ENCODE measurements at places on chromosomes 7 and 10. TPM values are rescaled to one million over a fixed set of nuclear protein-coding genes. Genes with fewer than 3 reads are reported as not detected.

The C7orf57 gene
- polyA plus RNA-seq: not detected

The TLX1 gene
- 0.02 TPM for polyA plus RNA-seq

The GPR141 gene
- 0.83 TPM for polyA plus RNA-seq

The ANKRD1 gene
- polyA plus RNA-seq: 5.6 TPM

The AQP1 gene
- 256 TPM for polyA plus RNA-seq

The FGFR2 gene
- 0.67 TPM for polyA plus RNA-seq

The MACROH2A2 gene
- polyA plus RNA-seq: 4.5 TPM

Data from adipose tissue (tissue), 3 donors.